ENCODE measurements at places on chromosomes 1 and 21.

DNA sequence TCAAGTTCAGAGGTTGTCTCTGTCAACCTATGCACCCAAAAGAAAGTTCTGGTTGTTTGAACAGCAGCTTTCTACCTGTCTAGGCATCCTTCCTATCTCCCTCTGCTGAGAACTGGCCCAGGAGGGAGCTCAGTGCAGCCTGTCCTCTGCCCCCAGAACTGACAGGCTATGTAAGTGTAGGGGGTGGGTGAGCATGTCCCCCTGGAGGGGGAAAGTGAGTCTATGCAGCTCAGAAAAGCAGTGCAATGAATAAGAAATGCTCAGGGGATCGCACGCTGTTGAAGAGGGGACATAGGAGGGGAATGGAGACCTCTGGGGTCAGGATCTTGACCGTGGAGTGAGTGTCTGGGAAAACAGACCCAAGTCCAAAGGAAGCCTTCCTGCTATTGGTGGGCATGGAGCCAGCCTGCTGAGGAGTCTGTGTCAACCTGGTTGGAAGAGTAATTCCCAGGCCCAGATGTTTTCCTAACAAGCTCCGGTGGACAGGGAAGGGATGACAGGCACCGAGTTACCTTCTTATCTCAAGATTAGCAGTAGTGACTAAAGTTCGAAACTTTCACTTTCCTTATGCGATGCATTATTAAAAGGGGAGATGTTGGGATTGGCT is 26.1 kb upstream of the FHAD1 start:
- no peak for DNase-seq

DNA sequence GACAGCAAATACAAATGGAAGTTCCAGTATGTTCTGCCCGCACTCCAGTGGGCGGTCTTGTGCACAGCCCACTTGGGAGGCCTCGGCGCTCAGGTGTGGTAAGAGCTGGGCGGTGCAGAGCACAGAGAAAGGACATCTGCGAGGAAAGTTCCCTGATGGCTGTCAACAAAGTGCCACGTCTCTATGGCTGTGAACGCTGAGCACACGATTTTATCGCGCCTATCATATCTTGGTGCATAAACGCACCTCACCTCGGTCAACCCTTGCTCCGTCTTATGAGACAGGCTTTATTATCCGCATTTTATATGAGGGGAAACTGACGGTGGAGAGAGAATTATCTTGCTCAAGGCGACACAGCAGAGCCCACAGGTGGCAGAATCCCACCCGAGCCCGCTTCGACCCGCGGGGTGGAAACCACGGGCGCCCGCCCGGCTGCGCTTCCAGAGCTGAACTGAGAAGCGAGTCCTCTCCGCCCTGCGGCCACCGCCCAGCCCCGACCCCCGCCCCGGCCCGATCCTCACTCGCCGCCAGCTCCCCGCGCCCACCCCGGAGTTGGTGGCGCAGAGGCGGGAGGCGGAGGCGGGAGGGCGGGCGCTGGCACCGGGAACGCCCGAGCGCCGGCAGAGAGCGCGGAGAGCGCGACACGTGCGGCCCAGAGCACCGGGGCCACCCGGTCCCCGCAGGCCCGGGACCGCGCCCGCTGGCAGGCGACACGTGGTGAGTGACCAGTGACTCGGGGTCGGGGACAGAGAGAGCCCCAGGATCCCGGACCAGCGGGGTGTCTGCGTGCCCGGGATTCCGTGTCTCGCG is at the start of gene IL12RB2:
Gene IL12RB2, plus strand, starts transcription at position 623 of the 810 bp plus-strand sequence. CDS start 12,496 bp downstream, outside the sequence.
- no peak for DNase-seq

DNA sequence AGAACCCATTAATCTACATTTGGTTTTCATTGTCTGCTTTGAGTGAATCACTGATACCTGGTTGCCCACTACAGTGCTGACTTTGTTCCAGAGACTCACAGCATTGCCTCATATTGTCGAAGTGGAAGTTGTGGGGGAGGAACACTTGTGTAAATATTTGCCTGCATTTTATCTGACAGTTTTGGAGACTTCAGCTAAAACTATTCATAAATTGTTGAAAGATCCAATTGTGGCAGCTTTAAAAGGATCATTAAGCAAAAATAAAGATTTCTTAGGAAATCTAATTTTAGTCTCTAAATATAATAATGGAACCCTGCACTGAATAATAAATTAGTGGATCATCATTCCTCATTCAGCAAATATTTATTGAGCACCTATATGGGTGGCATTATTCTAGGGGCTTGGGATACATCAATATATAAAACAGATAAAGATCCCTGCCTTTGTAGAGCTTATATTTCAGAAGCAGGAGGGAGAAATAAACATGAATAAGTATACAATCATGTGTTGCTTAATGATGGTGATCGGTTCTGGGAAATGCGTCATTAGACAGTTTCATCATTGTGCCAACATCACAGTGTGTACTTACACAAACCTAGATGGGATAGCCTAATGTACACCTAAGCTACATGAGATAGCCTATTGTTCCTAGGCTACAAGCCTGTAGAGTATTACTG is 73.5 kb downstream of the OSBPL9 start:
- DNase-seq: no peak

GRCh38 chr1:76177615-76178014 is 103.1 kb downstream of the ST6GALNAC3 start:
- DNase-seq: no peak

DNA sequence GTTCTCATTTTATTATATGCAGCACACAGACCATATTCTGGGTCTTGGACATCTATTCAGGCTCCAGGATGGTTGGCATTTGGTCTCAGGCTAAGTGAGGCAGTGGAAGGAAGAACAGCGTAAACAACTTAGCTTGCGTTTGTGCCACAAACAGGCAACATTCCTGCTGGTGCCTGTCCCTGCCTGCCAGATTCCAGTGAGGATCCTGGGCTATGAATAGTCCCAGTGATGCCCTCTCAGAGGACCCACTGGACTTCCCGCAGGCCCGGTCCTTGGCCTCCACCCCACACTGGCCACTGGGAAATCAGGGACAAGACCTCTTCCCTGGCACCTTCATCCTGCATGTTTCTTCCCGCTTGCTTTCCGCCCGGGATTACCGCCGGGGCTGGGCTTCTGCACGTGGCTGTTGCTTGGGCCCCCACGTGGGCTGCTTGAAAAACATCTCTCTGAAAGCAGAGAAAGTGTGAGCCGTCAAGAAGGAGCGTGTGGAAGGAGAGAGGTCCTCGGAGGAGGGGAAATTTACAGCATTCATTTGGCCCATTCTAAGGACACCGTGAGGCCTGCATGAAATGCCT is 145.1 kb upstream of the WNT4 start:
- DNase-seq: no peak

GRCh38 chr21:40466893-40467483 is 380.0 kb downstream of the DSCAM start:
- no peak for DNase-seq

- no peak for DNase-seq
Observed at GRCh38 chr21:25179116-25179515, 428.2 kb downstream of the MRPL39 start.

DNA sequence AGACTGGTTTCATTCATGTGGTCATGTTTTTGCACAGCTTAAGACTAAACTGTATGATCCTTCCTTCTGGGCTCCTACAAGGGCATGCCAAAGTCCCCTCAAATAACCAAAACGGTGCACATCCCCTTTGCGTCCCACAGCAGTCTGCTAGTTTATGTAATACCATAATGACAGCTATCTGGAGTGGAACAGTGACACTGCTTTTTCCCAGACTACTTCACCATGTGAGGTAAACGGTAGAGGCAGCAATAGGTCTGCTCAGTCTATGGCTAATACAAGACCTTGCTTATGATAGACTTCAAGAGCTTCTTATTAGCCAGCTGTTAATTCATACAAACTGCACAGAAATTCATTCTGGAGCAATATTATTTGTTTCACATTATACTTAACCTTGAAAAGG is 395.5 kb downstream of the SMYD3 start:
- no peak for DNase-seq

DNA sequence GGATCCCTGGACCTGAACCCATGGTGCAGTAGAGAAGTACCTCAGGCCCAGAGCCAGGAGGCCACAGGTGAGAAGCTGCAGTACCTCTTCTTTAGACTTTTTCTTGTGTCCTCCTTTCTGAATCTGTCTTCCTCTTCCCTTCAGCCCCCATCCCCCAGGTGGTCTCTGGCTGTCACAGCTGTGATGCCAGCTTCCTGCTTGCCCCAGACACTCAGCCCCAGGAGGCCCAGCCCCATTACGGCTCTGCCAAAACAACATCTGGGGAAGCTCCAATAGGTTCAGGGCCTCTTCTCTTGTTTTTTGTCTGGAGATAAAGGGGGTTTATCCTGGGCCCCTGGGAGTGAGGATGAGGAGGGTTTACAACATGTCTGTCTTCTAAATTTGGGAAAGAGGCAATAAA is 9.5 kb upstream of the BTG2 start:
- no peak for DNase-seq

DNA sequence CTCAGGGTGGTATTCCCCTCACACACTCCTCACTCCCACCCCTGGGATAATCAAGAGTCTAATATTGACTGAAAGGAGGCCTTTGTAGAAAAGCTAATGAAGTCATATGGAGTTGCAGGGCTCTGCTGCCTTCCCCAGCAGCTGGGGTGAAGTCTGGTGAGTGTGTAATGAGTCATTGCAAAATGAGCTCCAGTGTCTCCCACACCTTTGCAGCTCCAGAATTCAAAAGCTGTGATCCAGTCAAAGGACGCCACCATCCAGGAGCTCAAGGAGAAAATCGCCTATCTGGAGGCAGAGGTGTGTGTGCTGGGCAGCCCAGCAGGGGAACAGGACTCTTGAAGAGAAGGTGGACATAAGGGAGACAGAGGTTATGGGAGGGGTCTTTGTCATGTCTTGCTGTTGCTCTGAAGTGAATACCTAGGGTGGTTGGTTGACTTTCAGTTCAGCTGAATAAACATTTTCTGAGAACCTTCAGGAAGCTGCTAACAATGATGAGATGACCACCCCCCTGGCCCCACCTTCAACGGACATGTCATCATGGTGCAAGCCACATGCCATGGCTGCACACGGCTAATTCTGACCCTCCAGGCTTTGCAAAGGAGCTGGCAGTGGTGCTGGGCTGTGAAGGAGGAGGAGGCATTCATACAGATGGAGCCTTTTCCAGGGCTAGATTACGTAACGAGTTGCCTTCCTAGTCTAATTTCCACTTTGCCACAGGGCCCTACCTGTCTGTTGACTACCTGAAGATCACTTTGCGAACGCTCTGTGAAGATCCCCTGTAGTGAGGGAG is 32.2 kb upstream of the SNX27 start:
- no peak for DNase-seq

GRCh38 chr1:55212349-55213150 is 2.6 kb downstream of the USP24 start:
- no peak for DNase-seq

DNA sequence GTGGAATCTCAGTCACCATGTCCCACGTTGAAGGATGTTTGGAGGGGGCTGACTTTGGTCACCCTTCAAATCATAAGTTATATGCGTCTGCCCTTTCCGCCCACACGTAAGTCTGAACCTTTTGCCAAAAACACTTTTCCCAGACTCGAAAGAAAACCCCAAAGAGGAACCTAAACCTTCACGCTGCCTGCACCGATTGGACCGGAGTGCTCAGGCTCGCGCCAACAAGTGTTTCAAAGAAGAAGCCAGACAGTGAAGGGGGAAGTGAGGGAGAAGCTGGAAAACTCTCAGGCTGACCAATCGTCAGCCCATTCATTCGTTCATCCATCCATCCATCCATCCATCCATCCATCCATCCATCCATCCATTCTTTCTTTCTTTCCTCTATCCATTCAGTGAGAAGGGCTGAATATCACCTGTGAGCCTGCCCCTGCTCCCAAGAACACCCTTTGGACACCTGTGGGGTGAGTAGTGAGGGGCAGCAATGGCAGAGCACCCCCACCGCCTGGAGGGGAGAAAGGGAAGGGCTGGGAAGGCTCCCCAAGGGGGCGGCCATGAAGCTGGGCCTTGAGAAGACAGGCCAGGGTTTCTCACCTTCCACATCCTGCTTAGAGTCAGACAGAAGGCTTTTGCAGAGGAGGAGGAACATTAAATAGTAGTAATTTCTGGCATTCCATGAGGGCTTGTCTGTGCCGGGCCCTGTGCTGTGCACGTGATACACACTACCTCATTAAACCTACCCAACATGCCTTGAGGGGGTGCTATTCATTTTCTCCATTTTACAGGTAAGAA is 27.1 kb upstream of the RUNX3 start:
- no peak for DNase-seq

DNA sequence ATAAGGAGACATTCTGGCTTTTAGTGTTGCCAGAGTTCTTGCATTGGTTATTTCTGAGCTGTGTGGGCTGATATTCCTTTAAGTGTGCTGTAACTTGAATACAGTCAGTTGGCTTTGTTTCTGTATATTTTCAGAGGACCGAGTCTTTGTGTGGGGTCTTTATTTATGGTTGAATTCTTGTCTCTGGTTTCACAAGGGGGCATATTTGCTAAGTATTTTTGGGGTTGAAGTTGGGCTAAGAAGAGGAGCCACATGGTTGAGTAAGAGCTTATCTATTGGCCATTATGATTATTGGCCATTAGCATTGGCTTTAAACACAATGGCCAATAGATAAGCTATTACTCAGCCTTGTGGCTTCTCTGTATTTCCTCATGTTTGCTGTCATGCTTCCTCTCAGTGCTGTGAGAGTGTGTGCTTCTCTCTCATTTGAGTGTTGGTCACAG is 26.3 kb upstream of the PTGFR start:
- no peak for DNase-seq

- no peak for DNase-seq
Observed at GRCh38 chr1:47771751-47772150, 225.4 kb downstream of the TRABD2B start.

GRCh38 chr21:15895142-15896106 is 165.6 kb downstream of the USP25 start:
- DNase-seq: no peak

DNA sequence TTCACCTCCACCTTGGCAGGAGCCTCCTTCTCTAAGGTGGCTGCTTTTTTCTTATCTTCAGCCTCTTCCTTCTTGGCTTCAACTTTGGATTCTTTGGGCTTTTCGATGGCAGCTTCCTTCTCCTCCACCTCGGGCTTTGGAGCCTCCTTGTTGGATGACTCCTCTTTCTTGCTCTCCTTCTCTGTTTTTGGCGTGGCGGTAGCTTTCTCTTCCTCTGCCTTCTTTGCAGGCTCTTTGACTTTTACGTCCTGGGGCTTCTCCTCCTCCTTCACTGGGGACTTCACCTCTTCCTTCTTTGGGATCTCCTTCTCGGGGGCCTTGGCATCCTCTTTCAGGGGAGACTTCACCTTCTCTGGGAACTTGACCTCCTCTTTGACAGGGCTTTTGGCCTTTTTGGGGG is 13.9 kb upstream of the CD2 start:
- no peak for DNase-seq

- no peak for DNase-seq
Observed at GRCh38 chr21:36113647-36114428, 21.0 kb upstream of the CBR3 start.

- no peak for DNase-seq
Observed at GRCh38 chr1:198416296-198416695, 124.2 kb downstream of the ATP6V1G3 start.

- DNase-seq: no peak
Observed at GRCh38 chr1:151963288-151963687, 30.4 kb downstream of the S100A10 start.

Data from right renal cortex interstitium (tissue), 3 donors.